AML-193 (cell line): ENCODE measurements at places on chromosomes 12 and 14.

- no peak for DNase-seq
These were observed 457.6 kb upstream of the RGS6 start for GRCh38 chr14:71474301-71475265.

- DNase-seq: no peak
These were observed 36.2 kb downstream of the ANAPC7 start for GRCh38 chr12:110367181-110367864.

GRCh38 chr14:95993768-95994592 lies 45.2 kb upstream of the C14orf132 start:
- DNase-seq: peak; percentile 50

DNA sequence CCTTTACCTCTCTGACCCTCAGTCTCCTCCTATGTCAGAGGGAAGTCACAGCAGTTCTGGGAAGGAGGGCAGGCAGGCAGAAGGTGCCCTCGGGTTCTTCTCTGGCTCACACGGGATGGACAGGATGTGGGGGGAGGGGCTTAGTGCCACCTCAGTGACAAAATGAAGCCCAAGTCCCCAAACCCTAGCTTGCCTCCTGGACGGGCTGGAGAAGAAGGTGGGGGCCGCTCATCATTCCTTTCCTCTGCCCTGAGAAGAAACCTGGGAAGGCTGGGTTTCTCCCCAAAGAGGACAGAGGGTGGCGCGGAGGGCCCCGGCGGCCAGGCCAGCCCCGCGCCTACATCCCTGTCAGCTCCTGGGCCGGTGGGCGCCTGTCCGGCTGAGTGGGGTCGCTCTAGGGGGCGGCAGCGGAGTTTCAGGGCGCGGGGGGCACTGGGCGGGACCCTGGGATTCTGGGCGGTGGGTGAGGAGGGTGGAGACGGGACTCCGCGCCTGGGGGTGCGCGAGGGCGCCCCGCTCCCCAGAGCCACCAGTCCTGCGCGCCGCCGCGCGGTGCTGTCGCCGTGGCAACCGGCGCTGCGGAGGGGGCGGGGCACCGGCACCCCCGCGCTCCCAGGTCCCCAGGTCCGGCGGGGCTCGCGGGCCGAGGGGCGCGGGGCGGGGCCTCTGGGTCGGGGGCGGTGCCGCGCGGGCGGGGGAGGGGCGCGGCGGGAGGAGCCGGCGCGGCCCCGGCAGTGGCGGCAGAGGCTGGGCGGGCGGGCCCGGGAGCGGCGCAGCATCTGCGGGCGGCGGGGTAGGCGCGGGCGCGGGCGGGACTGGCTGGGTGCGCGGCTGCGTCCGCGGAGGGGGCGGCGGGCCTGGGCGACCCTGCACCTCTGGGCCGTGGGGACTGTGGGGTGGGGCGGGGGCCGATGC lies at the start of gene TMEM121:
Gene TMEM121, plus strand, starts transcription at position 723 of the 915 bp plus-strand sequence. CDS start 2,252 bp downstream, outside the sequence.
- DNase-seq: no peak

GRCh38 chr14:90612801-90613200 lies 203.4 kb downstream of the TTC7B start:
- no peak for DNase-seq

- no peak for DNase-seq
These were observed 34.8 kb upstream of the CLEC14A start for GRCh38 chr14:38290601-38291188.

- no peak for DNase-seq
These were observed 154.3 kb downstream of the BCL11B start for GRCh38 chr14:99117671-99118045.

GRCh38 chr14:64769096-64770020 lies 65.1 kb downstream of the PLEKHG3 start:
- DNase-seq: no peak

GRCh38 chr14:90017371-90017770 lies 44.4 kb upstream of the KCNK13 start:
- no peak for DNase-seq

GRCh38 chr12:130783110-130783715 lies 55.8 kb downstream of the STX2 start:
- no peak for DNase-seq

DNA sequence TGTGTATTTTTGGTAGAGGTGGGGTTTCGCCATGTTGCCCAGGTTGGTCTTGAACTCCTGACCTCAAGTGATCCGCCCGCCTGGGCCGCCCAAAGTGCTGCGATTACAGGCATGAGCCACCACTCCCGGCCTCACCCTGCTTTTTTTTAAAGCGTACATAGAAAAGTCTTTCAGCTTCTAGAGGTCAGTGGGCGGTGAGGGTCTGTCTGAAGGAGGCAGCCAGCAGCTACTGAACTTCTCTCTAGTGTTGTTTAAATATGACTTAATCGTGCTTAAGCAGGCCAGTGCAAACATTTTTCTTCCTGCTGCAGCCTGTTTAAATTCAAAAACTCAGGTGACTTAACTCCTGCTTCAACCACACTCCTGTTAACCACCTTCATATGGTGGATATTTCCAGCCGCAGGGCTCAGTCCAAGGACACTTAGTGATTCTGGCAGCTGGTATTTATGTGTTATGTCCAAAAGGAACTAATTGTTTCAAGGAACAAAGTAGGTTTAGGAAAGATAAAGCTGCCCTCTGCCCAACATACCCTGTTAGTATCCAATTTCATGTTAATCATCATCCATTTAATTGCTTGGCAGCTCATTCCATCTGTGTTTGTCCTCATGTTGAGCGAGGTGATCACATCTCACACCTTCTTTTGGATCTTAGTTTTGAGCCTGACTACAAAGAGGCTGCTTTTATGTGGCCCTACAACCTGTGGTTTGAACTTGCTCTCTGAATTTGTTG lies 2.0 kb downstream of the PRKAB1 start:
- no peak for DNase-seq

- no peak for DNase-seq
These were observed 21.6 kb downstream of the ATF1 start for GRCh38 chr12:50785406-50786001.

DNA sequence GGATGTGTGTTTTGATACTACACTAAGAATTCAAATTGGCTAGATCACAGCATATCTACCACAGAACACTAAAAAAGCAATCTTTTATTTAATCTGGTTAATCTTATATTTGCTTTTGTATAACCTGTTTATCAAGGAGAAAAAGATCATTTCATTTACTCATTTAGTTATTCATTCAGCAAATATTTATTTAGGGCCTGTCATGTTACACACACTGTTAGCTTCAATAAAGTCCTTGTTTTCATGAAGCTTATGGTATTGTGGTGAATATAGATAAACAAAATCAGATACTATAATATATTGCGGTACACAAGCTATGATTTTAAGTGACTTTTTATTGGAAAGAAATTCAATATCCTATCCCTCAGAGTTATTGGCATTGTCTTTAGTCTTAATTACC lies 350.8 kb downstream of the LRFN5 start:
- DNase-seq: no peak

- DNase-seq: no peak
These were observed 179.2 kb downstream of the PELI2 start for GRCh38 chr14:56297449-56297848.

DNA sequence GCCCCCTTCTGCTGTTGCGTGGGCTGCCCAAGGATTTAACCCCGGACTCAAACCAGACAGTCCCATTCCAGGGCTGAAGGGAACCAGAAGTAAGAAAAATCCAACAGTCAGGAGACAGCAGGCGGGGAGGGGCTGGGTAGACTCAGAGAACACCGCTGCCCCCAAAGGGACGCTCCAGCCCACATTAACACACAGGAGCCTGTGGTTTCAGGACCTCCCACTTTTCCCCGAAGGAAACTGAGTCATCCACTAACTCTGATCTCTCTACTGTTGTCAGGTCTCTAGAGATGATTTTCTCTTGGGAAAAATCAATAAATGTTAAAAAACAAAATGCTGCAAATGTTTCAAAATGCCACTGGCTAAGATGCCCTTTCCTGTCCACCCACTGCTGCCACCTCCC lies 41.6 kb downstream of the FBXO21 start:
- DNase-seq: no peak

GRCh38 chr12:115922952-115923564 lies 354.4 kb downstream of the MED13L start:
- peak; percentile 35 for DNase-seq

DNA sequence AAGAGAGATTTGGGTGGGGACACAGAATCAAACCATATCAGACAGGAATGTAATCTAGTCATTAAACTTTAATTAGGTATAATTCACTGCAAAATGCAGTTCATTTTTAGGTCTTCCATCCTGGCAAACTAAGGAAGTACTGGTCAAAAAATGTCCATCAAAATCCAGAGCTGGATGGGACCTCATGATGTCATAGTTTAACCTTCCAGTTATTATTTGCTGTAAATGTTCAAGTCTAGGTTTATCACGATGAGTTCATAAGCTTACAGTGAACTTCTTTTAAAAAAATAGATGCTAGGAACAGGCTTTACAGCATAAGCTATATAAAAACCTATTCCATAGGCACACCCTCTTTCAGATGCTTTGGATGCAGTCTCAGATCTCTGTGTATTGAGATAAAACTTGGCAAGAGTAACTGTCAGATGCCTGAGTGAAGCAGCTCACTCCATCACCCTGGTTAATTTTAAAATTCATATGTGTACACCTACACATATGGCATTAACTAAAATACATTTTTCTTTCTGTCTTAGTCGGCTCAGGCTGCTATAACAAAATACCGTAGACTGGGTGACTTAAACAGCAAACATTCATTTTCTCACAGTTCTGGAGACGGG lies 7.9 kb downstream of the SSPN start:
- no peak for DNase-seq

- DNase-seq: no peak
These were observed 27.1 kb upstream of the OXA1L start for GRCh38 chr14:22739423-22739822.

- DNase-seq: no peak
These were observed 18.3 kb upstream of the PDE3A start for GRCh38 chr12:20350026-20350425.

GRCh38 chr14:97410667-97411620 lies 613.8 kb downstream of the VRK1 start:
- no peak for DNase-seq

DNA sequence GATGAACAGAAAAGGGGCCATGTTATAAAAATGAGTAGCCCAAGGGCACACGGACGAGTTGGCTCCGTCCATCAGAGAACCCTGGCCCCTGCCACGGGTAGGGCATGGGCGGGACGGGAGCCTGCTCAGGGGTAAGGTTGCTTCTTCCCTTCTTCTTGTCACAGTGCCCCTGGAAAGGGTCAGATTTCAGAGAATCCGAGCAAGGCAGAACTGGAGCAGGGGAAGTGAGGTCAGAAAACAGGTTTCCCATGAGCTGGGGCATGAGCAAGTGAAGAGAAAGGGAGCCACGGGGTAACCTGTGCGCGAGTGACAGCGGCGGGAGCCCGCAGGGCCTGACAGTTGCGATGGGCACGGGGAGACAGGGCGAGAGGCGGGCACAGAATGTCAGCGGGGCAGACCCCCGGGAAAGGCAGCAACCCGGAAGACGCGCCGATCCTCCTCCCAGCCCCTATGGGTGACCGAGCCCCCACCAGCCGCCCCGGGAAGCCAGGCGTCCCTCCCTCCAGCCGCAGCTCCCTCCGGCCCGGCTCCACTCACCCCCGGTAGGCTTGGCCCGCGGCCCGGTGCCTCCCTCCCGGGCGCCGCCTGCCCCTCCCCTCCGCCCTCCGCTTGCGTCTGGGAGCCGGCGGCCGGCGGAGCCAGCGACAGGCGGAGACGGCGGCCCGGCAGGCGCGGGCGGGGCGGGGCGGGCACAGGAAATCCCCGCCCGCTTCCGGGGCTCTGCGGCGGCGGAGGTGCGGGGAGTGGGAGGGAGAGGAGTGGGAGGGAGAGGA lies at the start of gene ZNF641:
Gene ZNF641, minus strand, starts transcription at position 671 of the 773 bp plus-strand sequence. CDS start 2,829 bp downstream, outside the sequence.
- peak; percentile 77 for DNase-seq

DNA sequence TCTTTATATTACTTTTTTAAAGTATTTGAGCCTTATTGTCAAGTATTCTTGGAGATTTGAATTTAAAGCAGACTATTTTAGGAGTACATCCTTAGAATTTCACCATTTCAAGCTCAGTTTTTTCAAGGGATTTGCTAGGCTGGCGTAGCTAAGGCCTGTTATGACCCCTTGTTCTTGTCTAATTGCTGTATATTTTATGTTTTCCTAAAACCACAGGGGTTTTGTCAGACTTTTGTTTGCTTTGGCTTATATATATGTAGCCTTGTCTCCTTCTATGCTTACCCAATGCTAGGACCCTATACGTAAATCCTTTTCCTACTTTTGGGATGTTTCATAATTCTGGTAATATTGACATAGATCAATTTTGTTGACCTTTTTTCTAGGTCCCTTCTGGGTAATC lies 147.0 kb upstream of the SYT10 start:
- DNase-seq: no peak

DNA sequence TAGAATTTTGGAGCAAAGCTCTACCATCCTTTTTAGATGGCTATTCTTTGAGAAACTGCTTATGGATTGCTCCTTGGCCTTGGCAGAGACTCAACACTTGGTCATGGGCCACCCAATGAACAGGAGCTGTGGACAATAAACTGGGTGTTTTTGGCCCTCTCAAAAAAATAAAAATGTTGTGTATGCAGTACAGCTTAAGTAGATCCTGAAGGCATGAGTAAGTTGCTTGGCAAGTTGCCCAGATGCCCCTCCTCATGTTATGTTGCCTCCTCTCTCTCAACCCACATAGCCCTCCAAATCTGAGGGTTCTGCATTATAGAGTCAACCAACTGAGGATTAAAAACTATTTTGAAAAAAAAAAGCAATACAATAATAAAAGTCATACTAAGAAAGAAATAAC lies 124.9 kb downstream of the ATP23 start:
- DNase-seq: no peak

GRCh38 chr12:113512568-113512967 lies 40.9 kb upstream of the LHX5 start:
- no peak for DNase-seq

DNA sequence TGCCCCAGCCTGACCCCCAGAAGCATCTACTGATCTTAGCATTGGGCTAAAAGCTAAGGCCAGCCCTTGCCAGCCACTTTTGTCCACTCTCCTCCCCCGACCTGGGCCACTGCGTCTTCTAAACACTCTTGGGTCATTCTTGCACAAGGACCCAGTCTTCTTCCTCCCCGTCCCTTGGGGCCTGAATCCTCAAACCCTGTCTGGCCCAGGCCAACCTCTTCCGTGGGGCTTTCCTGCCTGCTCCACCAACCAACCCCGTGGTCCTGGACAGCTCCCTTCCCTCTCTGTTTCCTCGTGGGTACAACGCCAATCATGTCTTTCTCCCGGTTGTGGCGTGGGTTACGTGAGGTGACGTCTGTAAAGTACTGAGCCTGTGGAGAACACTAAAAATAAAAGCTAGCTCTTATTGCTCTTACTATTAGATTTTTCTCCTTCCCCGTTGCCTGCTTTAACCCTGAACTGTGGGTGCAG lies 21.5 kb downstream of the FAM222A start:
- no peak for DNase-seq

- DNase-seq: peak; percentile 88
These were observed 18.9 kb downstream of the FOS start for GRCh38 chr14:75297411-75298040.

DNA sequence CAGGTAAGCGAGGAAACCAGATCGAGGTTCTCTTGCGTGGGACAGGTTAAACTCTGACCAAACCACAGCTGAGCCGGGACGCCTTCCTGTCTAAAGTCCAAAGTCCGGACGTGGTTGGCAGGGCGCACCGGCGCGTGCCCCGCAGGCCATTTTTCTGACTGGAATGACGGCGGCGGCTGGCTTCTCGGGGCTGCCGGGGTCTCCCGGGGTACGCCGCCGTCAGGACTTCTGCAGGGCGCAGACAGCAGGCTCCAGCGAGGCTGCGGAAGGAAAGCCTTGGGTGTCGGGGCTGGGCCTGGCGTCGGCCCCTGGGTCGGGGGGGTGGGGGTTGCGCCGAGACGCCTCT lies 32.8 kb downstream of the MIA2 start:
- no peak for DNase-seq

GRCh38 chr14:69333791-69334337 lies 64.2 kb downstream of the ERH start:
- DNase-seq: no peak
